ENCODE measurements at places on chromosomes 4 and X.

DNA sequence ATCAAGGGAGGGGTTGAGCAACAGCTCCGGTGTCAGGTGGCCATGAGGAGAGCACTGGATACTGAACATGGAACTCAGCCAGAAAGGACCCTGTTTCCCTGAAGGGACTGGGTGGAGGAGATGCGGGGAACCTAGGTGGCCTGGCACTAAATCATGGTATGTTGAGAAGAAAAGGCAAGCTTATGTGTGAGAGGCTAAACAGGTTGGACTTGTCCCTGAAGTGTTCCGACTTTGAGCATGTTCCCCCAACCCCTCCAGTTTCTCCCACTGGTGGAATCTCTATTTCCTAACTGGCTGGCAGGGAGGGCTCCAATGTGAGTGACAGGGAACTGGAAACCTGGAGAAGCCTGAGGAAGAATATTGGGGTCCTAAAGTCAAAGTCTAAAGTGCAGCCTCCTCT lies 69.5 kb downstream of the PLAC1 start:
- no peak for DNase-seq

DNA sequence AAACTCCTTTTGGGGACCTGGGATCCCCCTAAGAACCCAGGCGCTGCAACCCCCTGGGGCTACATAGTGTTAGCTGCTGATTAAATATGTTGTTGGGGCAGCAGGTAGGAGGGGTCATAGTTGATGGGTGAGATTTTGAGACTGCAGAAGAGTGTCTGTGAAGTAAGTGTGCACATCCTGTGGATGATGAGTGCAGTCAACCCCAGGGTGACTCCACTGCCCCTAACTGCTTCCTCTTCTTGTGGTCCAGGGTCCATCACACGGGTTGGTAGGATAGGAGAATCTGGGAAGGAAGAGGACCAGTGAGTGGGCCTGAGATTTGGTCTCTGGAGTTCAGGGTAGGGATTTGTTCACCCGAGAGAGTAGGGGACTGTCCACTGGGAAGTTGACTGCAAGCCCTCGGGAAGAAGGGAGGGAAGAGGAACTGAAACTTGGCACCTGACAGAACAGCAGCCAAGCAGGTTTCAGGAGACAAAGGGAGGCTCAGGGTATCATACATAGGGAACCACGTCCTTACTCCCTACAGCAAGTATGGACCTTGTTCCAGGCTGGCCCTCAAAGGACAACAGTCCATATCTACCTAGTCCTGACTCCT lies 8.5 kb downstream of the DLG3 start:
- no peak for DNase-seq

DNA sequence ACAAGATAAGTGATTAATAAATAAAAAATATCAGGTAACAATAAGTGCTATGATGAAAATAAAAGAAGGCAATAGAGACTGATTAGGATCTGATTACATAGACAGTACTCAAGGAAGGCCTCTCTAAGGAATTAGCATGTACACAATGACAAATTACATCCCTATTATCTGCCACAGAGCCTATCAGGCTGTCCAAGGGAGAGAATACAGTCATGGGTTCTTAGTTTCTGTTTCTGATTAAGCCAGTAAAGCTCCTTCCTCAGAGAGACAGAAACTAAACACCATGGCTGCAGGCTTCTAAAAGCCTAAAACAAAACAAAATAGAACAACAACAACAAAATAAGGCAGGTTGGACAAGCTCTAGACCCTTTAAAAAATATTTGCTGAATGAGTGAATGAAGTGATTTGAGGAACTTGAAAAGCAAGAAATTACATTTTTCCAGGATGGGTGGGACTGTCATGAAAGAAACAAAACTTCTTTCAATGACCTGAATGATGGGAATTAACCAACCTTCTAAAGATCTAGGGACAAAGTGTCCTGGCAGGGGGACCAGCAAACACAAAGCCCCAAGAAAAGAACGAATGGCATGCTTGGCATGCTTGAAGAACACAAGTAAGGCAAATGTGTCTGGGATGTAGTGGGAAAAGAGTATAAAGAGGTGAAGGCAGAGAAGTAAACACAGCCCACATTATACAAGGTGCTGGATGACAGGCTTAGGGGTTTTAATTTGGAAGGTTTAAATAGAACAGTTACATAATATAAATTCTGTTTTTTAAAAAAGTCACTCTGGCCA lies 44.1 kb downstream of the NAA11 start:
- no peak for DNase-seq

DNA sequence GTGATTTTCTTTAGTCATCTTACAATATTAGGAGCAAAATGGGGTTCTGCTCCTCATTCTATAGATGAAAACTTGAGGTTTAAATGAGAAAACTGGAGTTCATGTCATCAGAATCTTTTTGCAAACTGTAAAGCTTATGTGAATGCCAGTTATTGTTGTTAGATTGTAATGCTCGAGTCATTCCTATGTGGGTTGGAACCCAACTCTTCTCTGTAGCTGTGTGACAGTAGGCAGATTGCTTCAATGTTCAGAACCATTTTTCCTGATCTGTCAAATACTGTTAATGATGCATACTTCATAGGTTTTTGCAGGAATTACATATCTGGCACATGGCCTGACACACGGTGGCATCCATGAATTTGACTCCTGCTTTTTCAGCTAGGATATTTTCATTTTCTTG lies 178.9 kb downstream of the RAPGEF2 start:
- no peak for DNase-seq

DNA sequence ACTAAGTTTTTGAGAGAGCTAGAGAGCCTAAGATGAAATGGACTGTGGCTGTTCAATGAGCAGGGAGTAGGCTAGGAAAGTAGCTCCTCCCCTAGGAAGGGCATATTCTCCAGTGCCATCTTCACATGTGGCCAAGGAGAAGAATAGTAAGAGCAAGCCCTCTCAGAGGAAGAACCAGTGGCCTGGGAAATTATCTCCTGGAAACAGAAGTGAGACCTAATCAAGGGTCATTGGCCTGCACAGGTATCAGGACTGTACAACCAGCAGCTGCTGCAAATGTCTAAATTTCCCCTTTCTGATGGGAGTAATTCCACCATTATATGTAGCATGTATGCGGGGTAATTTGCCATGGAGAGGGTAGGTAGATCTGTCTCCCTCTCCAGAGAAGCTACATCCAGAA lies 334.8 kb upstream of the RASGEF1B start:
- DNase-seq: no peak

DNA sequence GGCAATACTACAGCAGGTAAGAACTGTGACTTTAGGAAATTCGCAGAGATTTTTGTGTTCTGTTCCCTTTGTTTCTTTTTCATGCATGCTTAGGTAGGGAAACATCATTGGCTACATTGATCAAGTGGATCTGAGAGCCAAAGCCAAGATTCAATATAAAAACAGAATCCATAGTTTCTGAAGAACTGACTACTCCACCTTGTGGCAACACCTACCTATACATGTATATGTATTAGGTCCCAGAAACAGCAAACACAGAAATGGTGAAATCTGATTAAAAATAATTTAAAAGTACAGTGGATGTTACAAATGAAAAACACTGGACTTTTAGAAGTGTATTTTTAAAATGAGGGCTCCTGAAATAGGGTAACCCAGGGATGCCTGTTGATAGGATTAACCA lies 322.6 kb upstream of the MAOA start:
- no peak for DNase-seq

DNA sequence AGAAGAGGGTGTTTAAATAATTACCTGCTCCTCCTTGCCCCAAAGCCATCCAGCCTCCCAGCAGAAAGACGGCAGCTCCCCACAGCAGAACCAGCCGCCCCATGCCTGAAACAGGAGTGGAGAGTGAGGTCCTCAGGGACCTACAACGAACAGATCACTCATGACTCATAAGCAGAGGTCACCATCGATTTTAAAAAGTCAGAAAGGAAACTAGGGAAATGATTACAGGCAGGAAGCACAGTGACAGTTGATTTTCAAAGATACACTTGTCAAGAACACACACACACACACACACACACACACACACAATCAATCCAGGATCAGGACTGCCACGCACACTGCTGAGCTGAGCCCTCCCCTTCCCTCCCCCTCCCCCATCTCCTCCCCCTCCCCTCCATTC lies at the start of gene CRLF2:
TSS of gene CRLF2 (minus strand) at position 118 of the 400 bp plus-strand sequence. CDS start at position 103, 15 bp downstream.
- DNase-seq: no peak
